Caco-2 (cell line): ENCODE measurements at places on chromosomes 7 and 10.

GRCh38 chr7:53475776-53476175 lies 440.3 kb downstream of the POM121L12 start:
- DNase-seq = no peak

- DNase-seq = no peak
These were observed 12.0 kb upstream of the SCART1 start for GRCh38 chr10:133441780-133442179.

DNA sequence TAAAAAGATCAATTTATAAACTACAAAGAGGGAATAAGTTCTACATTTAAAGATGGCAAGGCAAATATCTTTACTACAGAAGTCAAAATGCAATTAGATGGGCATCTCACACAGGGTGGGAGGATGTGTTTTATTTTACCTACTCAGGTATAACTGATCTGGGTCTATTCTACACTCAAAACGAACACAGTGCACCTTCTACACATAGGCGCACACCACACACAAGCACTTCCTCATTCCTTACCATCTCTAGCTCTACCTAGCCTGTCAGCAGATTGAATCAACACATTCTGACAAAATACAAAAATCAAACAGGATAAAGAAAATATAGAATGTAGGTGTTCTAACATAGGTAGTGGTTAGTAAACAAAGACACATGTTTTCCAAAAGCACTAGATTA lies 64.8 kb downstream of the SGCE start:
- no peak for DNase-seq

DNA sequence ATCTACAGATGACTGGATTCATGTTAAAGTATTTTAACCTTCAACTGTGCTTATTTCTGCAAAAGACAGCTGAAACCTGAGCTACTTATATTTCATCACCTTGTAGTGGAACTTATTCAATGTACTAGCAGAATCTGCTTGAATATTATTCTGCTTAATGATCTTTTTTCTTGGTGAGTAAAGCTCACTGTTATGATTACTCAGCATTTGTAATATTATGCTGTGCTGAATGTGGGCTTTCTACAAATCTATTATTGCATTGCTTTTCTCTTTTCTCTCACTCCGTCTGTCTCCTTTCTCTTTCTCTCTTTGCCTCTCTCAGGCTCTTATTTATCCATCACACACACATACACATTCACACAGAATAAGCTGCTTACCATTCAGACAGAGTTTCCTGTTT lies 98.7 kb upstream of the TMEM196 start:
- DNase-seq = no peak

GRCh38 chr7:53340220-53340619 lies 304.8 kb downstream of the POM121L12 start:
- DNase-seq = no peak
